Smooth muscle cell of the brain vasculature (primary cell): ENCODE measurements at places on chromosomes 16 and 17.

DNA sequence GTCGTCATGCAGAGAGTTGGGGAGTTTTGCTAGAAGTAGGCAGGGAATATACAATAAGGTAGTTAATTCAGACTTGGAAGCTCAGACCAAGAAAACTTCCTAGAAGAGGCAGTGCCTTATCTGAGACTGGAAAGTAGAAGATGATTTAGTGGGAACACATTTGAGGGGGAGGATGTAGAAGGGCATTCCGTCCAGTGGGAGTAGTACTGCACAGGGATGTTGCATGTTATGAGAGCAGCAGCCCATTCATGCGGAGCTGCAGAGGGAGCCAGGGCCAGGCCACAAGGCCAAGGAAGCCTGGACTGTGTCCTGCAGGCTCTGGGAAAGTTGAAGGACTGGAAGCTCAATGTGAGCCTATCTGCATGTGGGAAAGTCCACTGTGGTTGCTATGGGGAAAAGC lies 344.5 kb upstream of the EEF2KMT start:
- no peak for DNase-seq

GRCh38 chr17:63984651-63985386 lies 12.1 kb upstream of the SCN4A start:
- DNase-seq, result peak; percentile 33

- no peak for DNase-seq
Observed at GRCh38 chr17:67156269-67157199, 88.5 kb downstream of the HELZ start.

DNA sequence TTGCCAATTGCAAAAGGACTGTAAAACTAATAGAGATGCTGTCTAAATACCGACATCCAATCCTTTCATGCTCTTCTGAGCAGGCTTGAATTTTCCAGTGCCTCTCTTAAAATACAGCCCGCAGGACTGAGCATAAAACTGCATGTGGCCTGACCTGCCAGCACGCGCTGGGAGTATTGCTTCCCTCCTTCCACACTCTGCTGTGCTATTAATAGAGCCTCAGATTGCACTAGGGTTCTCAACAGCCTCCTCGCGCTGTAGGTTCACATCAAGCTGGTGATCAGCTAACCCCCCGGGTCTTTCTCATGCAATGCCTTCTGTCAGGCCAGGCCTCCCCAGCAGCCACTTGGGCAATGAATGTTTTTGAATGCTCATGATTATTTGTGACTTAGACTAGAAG lies 14.2 kb upstream of the MSI2 start:
- peak; percentile 39 for DNase-seq

DNA sequence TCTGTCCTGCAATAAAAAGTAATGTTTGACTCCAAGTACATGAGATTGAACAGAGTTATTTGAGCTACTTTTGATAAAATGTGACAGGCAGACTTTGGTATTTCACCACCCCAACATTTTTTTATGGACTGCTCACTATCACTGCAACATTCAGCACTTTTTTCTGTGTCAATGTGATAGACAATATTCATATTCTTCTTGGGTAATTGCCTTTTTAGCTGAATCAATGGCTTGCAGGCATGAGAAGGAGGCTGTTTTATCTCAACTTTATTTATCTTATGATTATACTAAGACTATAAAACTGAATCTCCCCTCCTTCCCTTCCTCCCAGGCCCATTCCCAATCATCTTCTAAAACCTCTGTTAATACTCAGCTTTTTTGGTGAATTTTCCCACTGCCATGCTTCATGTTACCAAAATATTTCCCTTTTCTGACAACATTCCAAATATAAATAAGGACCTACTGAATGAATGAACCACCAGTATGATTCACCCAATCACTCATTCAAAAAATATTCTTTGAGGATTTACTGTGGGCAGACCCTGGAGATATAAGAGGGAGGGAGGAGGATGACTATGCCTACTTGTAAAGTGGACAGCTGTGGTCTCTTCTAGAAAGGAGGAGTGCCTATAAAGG lies 67.6 kb downstream of the CDH13 start:
- DNase-seq, result no peak

DNA sequence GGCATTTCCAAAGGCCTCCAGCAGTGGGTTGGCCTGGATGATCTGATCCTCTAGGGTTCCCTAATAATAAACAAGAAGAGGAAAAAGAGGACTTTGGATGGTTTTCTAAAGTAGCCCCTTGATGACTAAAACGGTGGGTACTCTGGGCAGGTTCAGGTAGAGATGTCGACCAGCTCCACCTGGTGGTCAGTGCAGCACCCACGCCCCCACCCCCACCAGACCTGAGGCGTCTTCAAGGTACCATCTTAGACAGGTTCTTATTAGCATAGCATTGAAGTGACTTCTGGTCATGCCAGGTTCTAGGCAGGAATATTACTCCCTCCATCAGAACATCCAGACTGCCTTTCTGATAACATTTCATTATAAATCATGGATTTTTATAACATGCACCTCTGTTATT lies 15.0 kb downstream of the MYH13 start:
- DNase-seq, result no peak
